Keratinocyte (primary cell): ENCODE measurements at places on chromosomes 3 and 15. TPM values are rescaled to one million over a fixed set of nuclear protein-coding genes. Genes with fewer than 3 reads are reported as not detected.

GRCh38 chr3:192445770-192446644 is 281.3 kb downstream of the FGF12 start:
- H3K27me3 ChIP-seq, result peaks cover 10% of the 10 kb centered on the region
- H3K36me3 ChIP-seq, result no peaks in the 10 kb centered on the region
- H3K4me1 ChIP-seq, result no peaks in the 10 kb centered on the region
- DNase-seq, result no peak

DNA sequence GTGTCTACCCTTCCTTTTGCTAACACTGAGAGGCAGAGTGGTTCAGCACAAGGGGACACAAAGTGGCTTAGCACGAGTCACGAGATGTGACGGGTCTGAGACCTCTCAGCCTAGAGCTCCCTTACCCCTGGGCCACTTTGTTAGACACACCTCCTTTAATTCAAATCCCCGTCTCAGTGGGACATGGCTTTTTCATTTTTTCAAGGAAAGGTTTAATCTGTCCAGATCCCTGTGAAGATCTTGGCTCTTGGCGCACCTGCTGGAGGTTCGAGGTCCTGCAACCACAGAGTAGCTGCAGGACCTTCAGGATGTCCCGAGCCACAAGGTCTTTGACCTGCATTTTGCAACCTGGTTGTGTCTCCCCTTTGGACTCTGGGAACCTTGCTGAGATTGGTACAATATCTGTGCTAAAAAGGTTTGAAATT is 52.0 kb downstream of the LPP start:
- no peak overlapping the region for H3K4me3 ChIP-seq
- H3K4me1 ChIP-seq, result peaks cover 3% of the 10 kb centered on the region
- peaks cover 6% of the 10 kb centered on the region for H3K36me3 ChIP-seq
- no peaks in the 10 kb centered on the region for H3K27me3 ChIP-seq
- DNase-seq, result no peak

- H3K4me1 ChIP-seq, result peaks cover 35% of the 10 kb centered on the region
- no peak overlapping the region for H3K27ac ChIP-seq
- peaks cover 12% of the 10 kb centered on the region for H3K36me3 ChIP-seq
- H3K4me3 ChIP-seq, result no peak overlapping the region
- H3K27me3 ChIP-seq, result no peaks in the 10 kb centered on the region
These were observed 2.1 kb downstream of the PBRM1 start for GRCh38 chr3:52683611-52684010.

DNA sequence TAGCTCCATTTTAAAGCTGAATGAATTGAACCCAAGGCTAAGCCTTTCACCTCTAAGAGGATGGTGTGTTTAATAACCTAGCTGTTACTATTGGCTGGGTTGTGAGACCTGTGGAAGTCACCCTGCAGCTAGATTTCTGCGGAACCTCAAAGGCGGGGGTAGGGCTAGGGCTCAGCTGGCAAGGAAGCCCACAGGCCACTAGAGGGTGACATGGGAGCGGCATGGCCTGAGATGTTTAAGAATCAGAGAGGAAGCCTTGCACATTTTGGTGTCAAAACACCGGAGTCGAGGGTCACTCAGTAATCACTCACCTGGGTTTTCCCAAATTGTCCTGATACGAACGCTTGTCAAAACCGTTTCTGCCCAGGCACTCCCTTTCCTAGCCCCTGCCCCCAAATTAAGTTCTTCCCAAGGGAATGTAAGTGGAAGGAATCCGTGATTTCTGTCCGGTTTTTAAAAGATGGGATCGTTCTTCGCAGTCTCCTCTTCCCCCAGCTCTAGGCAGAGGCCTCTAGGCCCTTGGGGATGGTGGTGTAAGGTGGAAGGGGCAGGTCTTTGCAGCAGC is 3.8 kb upstream of the ACAD9 start:
- H3K4me3 ChIP-seq, result no peak overlapping the region
- DNase-seq, result no peak
- H3K27me3 ChIP-seq, result no peaks in the 10 kb centered on the region

The CIDEC gene
- not detected in 3 replicates for polyA plus RNA-seq

DNA sequence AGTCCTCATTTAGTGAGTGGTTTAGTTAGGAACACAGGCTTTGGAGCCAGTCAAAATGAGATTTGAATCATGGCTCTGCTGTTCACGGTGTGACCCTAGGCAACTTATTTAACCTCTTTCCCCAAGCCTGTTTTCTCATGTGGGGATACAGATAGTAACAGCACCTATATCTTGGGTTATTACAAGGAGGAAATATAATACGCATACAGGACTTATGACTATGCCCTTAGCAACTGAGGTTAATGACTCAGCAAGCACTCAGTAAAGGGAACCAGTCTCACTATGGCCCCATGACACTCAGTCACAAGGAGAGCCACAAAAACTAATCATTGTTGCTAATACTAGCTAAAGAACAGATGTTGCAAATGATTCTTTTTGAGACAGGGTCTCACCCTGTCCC is 45.9 kb downstream of the SUMF1 start:
- no peaks in the 10 kb centered on the region for H3K36me3 ChIP-seq
- no peaks in the 10 kb centered on the region for H3K27me3 ChIP-seq
- peak; percentile 32 for DNase-seq
- peaks cover 33% of the 10 kb centered on the region for H3K4me1 ChIP-seq
- peak overlapping the region; percentile 70 for H3K27ac ChIP-seq

- DNase-seq, result no peak
- H3K27me3 ChIP-seq, result no peaks in the 10 kb centered on the region
- no peaks in the 10 kb centered on the region for H3K36me3 ChIP-seq
- H3K4me1 ChIP-seq, result no peaks in the 10 kb centered on the region
- no peak overlapping the region for H3K27ac ChIP-seq
- H3K4me3 ChIP-seq, result no peak overlapping the region
These were observed 792.3 kb downstream of the DIPK2A start for GRCh38 chr3:144763878-144764454.

GRCh38 chr3:53806182-53807116 is 39.8 kb downstream of the CHDH start:
- no peaks in the 10 kb centered on the region for H3K36me3 ChIP-seq
- H3K4me3 ChIP-seq, result no peak overlapping the region
- DNase-seq, result no peak
- H3K27ac ChIP-seq, result no peak overlapping the region
- H3K4me1 ChIP-seq, result no peaks in the 10 kb centered on the region

DNA sequence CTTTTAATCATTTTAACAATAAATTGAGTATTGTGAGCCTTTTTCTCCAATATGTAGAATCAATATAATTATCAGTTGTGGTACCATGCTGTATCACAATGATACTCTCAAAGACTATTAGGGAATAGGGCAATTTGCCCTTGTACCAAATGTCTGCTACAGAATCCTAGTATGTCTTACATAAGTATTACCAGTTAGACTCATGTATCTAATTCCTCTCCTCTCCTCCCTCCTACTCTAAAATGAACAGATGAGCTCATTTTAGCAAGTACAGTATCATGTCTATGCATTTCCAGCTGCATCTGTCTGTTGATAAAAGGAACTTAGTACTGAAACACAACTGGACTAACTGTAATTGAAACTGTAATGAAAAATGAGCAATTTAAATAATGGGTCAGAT is 124.3 kb upstream of the ATP11B start:
- no peaks in the 10 kb centered on the region for H3K27me3 ChIP-seq
- DNase-seq, result no peak
- peak overlapping the region; percentile 66 for H3K27ac ChIP-seq

The RASL12 gene
- not detected in 3 replicates for polyA plus RNA-seq

The ALDH1A3 gene
- polyA plus RNA-seq, result 85.0 to 356 TPM (median 218 TPM) in 3 replicates

The MYRIP gene
- 0.01 TPM in 2 of 3 replicates, not detected in the other for polyA plus RNA-seq

DNA sequence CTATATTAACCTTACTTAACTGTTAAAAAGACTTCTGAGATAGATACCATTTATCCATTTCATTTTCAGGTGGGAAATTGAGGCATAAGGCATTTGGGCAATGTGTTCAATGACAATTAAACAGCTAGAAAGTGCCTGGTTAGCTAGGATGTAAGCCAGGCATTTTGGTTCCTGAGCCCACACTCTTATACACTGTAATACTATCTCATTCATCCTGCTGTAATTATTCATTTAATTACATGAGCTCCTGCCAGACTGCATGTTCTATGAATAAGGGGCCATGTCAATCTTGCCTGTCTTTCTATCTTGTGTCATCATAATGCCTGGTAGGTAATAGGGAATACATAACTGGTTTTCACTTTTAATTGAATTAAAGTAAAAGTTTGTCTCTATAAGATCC is 74.0 kb downstream of the RBMS3 start:
- no peak overlapping the region for H3K4me3 ChIP-seq
- no peaks in the 10 kb centered on the region for H3K36me3 ChIP-seq
- no peak overlapping the region for H3K27ac ChIP-seq
- DNase-seq, result no peak

The GUCA1C gene
- polyA plus RNA-seq, result 0.15 to 0.26 TPM (median 0.26 TPM) in 3 replicates

GRCh38 chr3:178454726-178455125 is 81.5 kb upstream of the KCNMB2 start:
- no peak for DNase-seq
- no peak overlapping the region for H3K27ac ChIP-seq
- no peak overlapping the region for H3K4me3 ChIP-seq

GRCh38 chr3:177056927-177057326 is 140.4 kb downstream of the TBL1XR1 start:
- no peak overlapping the region for H3K4me3 ChIP-seq
- H3K4me1 ChIP-seq, result no peaks in the 10 kb centered on the region
- no peaks in the 10 kb centered on the region for H3K27me3 ChIP-seq

DNA sequence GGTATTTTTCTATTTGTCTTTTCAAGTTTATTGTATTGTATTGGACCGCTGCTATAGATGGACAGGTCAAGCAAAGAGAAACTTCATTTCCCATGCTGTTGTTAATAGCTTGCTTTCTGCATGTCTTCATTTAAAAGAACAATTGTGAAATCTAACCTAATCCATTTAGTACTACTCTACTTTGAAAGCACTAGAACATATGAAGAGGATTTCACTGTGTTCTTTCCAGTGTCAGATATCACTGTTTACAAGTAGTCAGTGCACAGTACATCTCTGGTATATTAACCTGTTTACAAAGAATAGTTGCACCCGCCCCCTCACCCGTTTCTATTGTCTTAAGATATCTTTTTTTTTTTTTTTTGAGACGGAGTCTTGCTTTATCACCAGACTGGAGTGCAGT is 21.8 kb upstream of the EDEM1 start:
- DNase-seq, result no peak
- H3K27ac ChIP-seq, result no peak overlapping the region
- peaks cover 2% of the 10 kb centered on the region for H3K36me3 ChIP-seq
- H3K4me3 ChIP-seq, result no peak overlapping the region
- no peaks in the 10 kb centered on the region for H3K27me3 ChIP-seq

- H3K4me3 ChIP-seq, result no peak overlapping the region
- DNase-seq, result no peak
- no peaks in the 10 kb centered on the region for H3K36me3 ChIP-seq
These were observed 280.0 kb downstream of the MEX3B start for GRCh38 chr15:81765816-81766215.

DNA sequence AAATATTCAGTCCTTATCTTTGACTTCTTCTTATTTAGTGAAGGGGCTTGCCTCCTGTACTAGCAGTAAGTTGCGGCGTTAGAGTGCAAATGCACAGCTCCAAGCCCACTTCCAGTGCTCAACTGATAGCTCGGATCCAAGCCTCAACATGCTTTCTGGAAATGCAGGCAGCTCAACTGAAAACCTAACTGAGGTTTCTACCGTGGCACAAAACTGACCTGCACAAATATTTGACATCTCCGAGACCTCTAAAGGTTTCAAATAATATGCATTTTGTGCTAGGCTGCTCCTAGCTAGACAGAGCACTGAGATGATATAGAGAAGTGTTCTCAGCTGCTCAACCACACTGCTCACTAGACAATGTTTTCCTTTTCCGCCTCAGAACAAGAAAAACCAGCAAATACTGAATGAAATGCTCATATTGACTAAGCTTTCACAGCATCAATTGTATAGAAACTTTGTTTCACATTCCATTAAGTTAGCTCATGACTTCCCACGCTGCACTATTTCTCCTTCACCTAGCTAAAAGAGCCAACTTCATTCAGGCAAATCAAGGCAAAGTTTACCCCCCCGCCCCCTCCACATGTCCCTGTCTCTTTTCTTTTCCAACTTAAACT is 822 bp downstream of the ZNF385D start:
- no peak overlapping the region for H3K4me3 ChIP-seq
- no peaks in the 10 kb centered on the region for H3K27me3 ChIP-seq
- H3K27ac ChIP-seq, result no peak overlapping the region
- DNase-seq, result no peak
- no peaks in the 10 kb centered on the region for H3K4me1 ChIP-seq

The CDC25A gene
- polyA plus RNA-seq, result 1.7 to 6.2 TPM (median 5.5 TPM) in 3 replicates

The GRAMD2A gene
- polyA plus RNA-seq, result 2.5 to 7.8 TPM (median 5.7 TPM) in 3 replicates

DNA sequence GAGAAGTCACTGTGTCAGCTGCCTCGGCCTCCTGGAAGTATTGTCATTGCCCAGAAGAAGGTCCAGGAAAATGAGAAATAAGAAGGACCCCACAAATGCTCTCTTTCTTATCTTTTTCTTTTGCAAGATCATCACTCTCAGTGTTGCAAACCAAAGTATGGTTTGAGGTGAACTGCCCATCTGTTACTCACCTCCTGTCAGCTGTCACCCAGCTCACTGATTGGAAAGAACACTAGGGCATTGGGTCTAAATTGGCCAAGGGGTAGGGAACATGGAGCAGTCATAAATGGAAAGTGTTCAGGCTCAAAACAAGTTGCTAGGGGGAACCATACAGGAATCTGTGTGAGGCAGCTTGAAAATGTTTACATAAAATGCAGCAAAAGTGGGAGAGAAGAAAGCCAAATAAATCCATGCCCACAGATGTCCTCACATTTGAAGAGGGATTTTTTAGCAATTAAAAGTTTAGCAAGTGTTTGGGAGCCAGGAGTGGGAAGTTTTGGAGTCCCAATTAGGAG is 431.2 kb upstream of the THBS1 start:
- no peak overlapping the region for H3K4me3 ChIP-seq
- H3K27me3 ChIP-seq, result no peaks in the 10 kb centered on the region
- no peak overlapping the region for H3K27ac ChIP-seq
- no peaks in the 10 kb centered on the region for H3K4me1 ChIP-seq

DNA sequence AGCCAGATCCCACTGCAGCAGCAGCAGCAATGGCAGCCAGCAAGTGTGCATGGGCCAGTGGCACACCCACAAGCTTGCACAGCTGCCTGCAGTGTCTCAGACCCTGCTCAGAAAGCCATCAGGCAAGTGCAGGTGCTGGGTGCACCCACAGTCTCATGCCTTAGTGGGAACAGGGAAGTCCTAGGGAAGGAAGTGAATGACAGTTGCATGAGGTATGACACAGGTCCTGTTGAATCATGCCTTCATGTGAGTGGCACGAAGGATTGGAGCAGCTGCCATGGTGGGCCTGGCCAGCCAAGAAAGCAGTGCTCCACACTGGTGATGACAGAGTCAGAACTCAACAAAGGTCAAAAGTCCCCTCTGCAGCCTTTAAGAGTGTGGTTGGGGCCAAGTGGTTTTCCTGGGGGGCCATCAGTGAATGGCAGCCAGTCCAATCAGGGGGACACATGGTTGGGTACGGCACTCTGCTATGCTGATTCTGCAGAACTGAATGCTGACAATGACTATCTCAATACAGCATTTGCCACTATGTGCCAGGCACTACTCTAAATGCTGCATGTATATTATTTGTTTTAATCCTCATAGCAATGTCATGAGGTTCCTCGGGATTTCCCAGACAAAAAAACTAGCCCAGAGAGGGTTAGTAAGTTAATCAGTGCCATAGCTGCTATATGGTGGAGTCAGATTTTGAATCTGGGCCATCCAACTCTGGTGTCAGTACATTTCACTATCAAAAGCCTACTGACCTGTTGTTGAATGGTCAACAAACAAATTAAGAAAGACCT is 94.3 kb downstream of the AQP9 start:
- H3K27me3 ChIP-seq, result no peaks in the 10 kb centered on the region
- peak; percentile 71 for DNase-seq
- H3K4me3 ChIP-seq, result no peak overlapping the region
